ENCODE measurements at places on chromosomes 5 and 9.

DNA sequence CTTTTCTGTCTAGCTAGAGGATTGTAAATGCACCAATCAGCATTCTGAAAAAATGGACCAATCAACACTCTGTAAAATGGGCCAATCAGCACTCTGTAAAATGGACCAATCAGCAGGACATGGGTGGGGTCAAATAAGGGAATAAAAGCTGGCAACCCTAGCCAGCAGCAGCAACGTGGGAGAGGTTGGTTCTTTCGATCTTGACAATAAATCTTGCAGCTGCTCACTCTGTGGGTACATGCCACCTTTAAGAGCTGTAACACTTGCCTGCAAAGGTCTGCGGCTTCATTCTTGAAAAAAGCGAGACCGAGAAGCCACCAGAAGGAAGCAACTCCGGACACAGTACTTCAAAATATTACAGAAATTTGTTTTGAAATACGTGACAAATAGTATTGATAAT, 424.6 kb upstream of the CDH9 start:
- DNase-seq = no peak

GRCh38 chr5:124990723-124991122, 244.3 kb upstream of the ZNF608 start:
- DNase-seq = no peak

GRCh38 chr5:77328930-77329647, 118.6 kb downstream of the PDE8B start:
- no peak for DNase-seq

GRCh38 chr5:168047043-168047668, 244.3 kb upstream of the WWC1 start:
- peak; percentile 53 for DNase-seq

- DNase-seq = no peak
These were observed 276.4 kb downstream of the NR2F1-AS1 start for GRCh38 chr5:93304456-93305250.

DNA sequence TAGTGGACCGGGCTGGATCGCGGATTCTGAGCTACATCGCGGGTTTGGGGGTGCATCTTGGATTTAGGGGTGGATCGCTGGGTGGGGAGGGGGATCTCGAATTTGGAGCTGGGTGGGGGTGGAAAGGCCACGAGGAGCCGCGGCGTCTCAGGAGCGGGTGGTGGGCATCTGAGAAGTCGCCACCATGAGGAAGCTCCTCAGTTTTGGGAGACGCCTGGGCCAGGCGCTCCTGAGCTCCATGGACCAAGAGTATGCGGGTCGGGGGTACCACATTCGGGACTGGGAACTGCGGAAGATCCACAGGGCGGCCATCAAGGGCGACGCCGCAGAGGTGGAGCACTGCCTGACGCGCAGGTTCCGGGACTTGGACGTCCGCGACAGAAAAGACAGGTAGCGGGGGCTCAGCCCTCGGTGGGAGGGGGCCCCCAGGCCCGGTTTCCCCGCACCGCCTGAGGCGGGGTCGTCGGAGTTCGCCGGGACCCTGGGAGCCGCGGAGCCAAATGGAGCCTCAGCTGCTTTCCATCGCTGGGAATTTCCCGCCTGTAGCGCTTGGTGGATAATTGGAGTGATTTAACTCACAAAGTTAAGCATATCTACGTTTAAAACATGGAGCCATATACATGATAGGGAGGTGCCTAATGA, 376 bp downstream of the ANKRD18B start:
- peak; percentile 2 for DNase-seq

DNA sequence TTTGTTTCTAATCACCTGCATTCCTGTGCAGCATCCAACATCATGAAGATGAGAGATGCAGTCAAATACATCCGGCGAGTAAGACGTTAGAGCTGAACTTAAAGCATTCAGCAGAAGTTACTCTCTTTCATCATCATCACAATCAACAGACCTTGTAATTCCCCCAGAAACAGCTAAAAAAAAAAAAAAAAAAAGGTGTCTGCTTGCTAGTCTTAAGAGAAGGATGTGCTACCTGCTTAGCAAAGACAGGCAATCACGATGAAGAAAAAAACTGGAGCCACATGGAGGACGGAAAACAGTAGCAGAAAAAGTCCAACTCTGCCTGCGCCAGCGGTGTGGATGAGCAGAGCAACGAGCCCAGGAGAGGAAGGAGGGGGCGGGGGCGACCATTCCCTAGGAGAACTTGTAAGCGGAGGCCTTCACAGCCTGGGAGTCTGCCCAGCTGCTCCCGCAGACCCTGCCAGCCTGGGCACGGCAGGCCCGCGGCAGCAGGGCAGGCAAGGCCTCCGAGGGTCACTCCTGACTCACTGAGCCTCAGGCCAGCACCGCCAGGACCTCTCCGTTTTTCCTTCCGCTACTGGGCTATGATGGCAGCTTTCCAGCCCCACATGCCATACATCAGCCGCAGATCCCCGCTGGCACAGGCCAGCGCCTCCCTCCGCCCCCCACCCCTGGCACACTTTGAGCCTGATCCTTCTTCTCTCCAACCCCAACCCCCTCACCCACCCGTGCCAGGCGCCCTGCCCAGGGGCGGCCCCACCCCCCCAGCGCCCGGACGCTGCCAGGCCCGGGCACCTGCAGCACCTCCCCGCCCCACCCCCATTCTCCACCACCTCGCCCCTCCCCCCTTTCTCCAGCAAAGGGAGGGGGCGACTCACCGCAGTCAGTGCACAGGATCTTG, 1.4 kb downstream of the NRG2 start:
- peak; percentile 67 for DNase-seq

DNA sequence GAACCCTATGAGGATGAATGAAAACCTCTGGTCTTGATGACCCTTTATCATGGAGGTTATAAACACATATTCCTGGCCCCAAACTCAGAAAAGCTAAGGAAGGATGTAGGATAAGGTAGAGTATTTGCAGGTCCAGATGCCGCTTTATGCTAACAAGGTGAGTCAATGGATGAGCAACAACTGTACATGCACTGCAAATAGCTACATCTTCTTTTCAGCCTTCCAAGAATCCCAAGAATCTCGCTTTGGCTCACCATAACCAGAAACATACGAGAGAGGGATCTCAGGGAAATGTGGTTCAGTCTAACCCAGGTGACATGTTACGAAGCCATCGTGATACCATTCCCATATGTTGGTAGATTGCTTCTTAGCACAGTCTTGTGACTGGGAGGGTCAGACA, 152.3 kb upstream of the ANKH start:
- no peak for DNase-seq

DNA sequence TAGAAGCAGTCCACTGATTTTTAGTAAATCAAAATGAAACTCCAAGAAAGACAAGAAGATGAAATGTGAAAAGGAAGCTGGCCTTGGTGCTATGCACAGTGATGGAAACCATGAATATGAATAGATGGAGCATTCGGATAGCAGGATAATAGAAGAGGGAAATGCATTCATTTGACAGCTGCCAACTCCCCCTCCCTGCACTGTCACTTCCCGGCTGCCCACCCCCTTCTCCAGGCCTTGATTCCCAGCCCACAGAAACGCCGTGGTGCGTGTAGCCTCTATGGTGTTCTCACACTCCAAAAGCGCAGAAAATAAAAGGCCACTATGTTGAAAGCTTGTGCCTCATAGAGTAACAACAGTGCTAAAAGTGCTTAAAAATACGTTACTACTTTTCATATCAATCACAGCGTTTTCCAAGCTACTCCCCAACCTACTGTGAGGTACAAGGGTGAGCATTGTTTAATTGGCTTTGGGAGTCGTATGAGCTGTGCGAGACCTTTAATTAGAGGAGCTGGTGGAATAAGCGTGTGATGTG, 26.1 kb upstream of the IFNK start:
- no peak for DNase-seq

- peak; percentile 26 for DNase-seq
These were observed 410.9 kb downstream of the BNC2 start for GRCh38 chr9:16459421-16460148.

DNA sequence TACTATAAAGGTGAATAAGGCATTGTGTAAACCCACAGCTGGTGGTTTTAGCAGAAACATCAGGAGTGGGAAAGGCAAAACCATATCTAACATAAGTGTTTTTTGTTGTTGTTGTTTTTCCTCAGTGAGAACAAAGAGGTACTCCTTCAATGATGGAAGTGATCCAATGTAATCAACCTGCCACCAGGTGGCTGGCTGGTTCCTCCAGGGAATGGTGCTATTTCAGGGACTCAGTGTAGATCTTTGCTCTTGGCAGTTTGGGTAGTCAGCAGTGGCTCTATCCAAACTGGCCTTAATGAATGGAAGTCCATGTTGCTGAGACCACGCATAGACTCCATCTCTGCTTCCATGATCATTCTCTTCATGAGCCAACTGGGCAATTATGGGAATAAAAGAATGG, 10.8 kb downstream of the DMRTA1 start:
- DNase-seq = no peak

- no peak for DNase-seq
These were observed 1.3 kb downstream of the ASTN2 start for GRCh38 chr9:117413346-117414219.

DNA sequence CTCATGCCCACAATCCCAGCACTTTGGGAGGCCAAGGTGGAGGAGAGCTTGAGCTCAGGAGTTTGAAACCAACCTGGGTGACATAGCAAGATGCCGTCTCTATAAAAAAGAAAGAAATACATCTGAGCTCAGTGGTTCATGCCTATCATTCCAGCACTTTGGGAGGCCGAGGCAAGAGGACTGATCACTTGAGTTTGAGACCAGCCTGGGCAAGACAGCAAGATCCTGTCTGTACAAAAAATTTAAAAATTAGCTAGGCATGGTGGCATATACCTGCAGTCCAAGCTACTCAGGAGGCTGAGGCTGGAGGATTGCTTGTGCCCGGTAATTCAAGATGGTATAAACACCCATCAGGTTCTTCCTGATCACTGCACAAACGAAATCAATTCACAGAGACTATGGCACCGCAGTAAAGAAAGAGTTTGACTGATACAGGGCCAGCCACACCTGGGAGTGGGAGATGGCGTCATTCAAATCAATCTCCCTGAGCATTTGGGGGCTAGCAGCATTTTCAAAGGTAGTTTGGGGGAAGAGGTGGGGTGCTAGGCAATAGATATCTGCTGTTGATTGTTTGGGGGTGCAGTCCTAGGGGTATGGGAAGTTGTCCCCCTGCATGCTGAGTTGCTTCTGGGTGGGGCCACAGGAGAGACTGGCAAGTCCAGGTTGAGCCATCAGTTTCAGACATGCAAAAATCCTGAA, 169.2 kb downstream of the TTC39B start:
- DNase-seq = no peak

DNA sequence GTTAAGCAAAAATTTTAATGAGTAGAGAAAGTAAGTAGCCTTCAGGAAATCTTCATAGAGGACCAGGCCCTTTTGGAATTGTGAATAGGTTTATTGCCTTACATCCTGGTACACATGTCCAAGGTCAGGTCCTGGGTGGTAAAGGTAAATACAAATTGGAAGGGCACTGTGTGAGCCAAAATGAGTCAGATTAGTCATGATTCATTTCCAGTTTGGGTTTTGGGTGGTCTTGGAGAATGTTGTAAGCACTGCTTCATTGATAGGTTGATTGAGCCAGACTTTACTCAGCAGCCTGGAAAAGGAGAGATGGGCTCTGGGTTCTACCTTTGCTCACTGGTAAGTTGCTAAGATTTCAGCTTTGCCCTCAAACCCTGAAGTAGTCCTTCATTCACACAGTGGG, 82.5 kb upstream of the ZNF169 start:
- no peak for DNase-seq

- DNase-seq = no peak
These were observed 3.3 kb downstream of the ACSL6 start for GRCh38 chr5:132008163-132008473.

GRCh38 chr5:98110282-98110691, 663.2 kb upstream of the RGMB start:
- DNase-seq = peak; percentile 89

DNA sequence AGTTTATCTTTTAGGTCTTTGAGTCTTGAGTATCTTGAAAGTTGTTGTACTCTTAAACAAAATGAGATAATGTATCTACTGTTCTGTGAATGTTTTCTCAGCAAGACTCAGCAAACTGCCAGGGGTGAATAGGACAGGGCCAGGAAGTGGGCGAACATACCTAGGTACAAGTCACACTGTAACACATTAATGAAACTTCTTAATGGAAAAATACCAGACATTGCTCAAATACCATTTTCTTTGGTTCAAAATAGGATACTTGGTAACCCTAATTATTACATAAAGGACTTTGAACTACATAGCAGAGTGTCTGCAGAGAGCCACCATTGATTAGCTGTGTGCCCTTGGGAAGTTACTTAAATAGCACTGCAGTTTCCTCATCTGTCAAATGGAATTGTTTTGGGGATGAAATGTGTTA, 197.5 kb downstream of the ARHGEF28 start:
- peak; percentile 49 for DNase-seq

GRCh38 chr5:11383506-11384095, 520.6 kb downstream of the CTNND2 start:
- no peak for DNase-seq

GRCh38 chr5:109917966-109918365, 228.2 kb downstream of the MAN2A1 start:
- DNase-seq = no peak

DNA sequence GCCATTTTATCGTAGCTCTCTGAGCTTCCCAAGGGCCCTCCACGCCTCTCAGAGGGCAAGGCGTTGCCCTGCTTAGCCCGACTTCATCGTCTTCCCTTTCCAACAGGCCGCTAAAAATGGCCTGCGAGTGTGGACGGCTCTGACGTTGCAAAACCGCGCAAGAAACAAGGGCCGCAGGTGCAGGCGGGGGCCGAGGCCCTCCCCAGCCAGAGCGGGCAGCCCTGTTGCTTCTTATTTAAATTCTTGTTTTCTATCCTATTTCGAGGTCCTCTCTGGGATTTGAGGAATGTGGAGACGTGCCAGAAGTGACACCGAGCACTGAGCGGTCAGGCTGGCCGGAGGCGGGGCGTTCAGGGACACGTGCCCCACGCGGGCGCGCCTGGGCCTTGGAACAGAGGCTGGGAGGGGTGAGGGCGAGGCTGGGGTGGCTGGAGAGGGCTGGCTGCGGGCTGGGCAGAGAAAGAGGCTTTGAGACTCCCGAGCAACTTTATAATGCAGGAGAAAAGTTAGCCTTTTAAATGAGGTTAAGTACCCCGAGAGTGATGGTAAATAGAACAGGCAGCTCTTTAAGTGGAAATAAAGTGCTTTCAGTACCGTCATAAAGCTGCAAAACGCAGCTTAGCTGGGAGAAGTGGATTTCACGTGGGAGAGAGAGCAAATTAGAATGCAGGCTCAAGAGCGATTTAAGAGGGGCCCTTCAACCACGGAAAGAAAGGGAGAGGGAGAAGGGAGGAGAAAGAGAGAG, 243.6 kb downstream of the AUH start:
- DNase-seq = peak; percentile 77
